ENCODE measurements at places on chromosomes 7 and 10.

DNA sequence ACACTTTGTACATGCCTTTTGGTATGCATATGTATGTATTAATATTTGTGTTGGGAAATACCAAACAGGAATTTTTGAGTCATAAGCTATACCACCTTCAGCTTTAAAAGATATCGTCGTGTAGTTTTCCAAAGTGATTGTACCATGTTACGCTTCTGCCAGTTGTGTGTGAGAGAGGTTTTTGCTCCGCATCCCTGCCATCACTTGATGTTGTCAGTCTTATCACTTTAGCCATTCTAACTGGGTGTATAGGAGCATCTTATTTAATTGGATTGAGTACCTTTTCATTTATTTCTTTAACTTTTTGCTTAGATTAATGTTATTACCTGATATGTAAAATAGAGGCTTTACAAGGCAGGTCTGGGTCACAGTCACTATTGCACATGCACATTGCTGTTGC, 3.4 kb downstream of the KLHL7 start:
- no peak for DNase-seq

DNA sequence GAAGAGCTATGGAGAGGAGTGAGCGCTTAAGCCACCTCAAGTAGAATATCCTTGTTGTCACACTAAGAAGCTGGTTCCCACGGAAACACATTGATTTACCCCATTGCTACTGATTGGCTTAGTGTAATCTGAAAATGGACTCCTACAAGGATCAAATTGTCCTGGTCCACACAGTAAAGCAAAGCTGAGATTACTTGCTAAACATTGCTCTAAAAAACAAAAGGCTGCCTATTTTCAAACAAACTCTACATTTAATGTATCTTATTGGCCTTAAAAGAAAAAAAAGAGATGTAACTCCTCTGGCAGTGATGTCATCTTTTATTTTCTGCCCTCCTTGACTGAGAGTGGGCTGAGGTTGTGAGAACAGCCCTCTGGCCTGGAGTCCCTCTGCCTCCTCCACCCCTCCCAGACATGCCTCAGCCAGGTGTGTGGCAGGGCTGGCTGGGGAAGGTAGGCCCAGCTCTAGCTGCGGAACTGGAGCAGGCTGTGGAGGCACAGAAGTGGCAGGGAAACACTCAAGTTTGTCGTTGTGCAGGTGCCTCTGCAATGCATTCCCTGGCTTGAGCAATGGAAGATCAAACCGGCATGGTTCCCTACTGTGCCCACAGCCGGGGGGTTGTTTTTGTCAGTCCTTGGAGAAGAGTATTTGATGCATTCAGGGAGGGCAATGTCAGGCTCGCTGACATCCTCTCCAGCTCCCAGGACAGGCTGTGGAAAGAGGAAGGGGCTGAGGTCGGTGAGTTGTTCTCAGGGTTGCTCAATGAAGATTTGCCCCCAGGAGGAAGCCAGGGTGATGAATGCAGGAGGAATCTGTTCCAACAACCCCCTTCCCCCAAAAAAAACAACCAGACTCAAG, 9.1 kb downstream of the KLF6 start:
- no peak for DNase-seq

DNA sequence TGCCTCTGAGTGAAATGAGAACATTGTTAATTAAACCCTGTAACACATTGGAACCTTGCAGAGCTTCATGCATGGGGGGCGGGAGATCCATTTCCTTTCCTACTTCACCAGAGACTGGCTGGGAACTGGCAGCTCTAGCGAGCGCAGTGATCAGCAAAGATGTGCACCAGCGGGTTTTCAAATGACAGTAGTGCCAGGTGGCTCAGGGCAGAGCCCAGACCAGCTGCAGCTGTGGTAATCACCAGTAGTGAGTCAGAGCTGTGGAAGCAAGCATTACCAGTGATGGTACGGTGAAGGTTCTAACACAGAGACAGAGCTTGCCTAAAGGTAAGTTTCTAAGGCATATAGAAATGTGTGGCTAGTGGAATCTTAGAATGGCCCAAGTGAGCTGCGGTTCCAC, 1009.7 kb upstream of the CELF2 start:
- no peak for DNase-seq

GRCh38 chr7:34060196-34060947, 155.0 kb downstream of the BMPER start:
- DNase-seq: no peak
